ENCODE measurements at places on chromosomes 2 and 18. TPM values are rescaled to one million over a fixed set of nuclear protein-coding genes. Genes with fewer than 3 reads are reported as not detected.

Gene SPEG
- total RNA-seq, result 13.8 TPM

Gene SRD5A2
- not detected for total RNA-seq

Gene PIEZO2
- total RNA-seq, result not detected

Gene TMEM37
- total RNA-seq, result not detected
